Cerebellar nuclear complex (tissue), 1 donor: ENCODE measurements at places on chromosomes 2 and 18.

DNA sequence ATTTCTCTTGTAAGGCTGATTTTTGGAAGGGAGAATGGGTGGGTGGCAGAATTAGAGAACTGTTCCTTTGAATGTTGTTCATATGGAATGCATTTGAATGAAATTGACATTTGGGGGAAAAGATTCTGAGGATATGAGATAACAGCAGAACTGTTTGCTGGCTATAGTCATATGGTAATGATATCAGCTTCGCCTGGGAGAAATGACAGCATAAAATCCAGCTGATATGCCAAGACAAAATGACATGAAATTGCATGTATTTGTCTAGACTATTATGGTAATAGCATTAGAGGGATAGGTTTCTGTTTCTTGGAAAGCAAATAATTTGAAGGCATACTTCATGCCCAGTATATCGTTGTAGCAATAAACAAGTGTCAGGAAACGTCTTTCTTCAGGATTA, 150.8 kb upstream of the SPATS2L start:
- no peak for DNase-seq

DNA sequence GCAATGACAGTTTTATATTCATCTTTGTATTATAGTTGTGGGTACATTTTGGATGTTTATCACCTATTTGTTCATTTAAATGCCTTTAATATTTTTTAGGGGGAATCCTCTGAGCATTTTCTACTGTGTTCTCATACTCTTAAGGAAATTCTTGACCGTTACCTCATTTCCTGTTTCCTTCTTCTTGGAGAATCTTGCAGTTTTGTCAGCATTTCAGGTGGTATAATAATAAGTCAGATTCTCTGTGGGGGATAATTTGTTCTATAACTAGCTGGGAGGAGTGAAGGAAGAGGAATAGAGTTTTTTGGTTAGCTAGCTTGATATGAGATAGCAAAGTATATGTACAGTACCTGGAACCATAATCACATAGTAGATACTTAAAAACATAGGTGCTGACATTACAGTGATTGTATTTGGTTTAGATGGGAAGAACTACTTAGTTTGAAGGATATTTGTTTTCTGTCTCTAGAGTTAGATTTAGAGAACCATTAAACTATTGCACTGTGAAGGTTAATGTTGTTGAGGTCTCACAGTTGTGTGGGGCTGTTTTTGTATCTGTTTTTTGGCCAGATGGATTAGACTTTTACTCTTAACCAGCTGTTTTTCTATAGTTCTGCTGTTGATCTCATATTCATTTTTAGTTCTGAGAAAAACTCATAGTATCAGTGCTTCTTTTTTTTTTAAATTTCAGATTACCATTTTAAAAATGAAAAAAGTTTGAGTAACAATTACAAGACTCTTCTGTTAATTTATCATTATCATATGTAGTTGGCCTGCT, 14.2 kb downstream of the MTX2 start:
- DNase-seq, result no peak

- DNase-seq, result no peak
Observed at GRCh38 chr2:188475945-188476344, 184.3 kb downstream of the GULP1 start.

GRCh38 chr2:150549381-150549780, 61.9 kb upstream of the RND3 start:
- no peak for DNase-seq

- DNase-seq, result no peak
Observed at GRCh38 chr2:206728277-206729199, 10.3 kb upstream of the DYTN start.

- no peak for DNase-seq
Observed at GRCh38 chr2:203574824-203575223, 39.7 kb upstream of the RAPH1 start.

- DNase-seq, result no peak
Observed at GRCh38 chr2:44360749-44361329, 455 bp downstream of the PREPL start.

DNA sequence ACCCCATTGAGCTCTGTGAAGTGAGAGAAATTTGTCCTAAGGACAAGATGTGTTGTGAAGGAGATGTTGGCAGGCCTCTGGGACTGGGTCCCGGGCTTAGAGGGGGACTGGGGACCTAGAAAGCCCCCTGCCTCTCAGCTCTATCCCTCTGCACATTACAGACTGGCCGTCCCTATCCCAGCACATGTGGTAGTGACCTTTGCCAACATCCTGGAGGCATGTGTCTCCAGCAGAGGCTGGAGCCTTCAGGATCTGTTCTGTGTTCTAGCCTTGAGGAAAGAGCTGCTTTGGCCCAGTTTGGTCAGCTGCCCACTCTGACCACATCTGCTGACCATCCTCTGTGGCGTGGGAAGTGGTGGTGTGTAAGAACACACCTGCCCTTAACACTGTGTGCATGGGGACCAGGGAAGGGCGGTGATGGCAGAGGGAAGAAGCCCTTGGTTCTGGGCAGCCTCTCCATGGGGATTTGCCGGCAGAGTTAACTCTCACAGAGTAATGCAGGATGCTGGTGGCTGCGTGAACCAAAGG, 33.4 kb downstream of the NCK2 start:
- no peak for DNase-seq

DNA sequence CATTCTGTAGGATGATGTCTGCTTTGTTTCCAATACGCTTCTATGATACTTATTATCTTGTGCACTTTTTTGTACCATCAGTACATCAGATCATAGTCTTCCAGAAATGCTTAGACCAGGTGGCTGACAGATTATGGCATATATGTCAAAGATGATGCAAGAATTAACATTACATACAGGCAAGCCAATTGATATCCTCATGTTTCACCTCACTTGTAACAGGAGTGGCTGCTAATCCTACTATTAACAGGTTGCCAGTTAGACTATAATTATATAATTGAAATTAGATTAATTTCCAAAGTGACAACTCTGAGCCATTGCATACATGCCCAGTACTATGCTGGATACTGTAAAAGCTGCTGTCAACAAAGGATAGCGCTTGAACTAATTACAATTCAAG, 77.2 kb downstream of the TLK1 start:
- DNase-seq, result no peak

- DNase-seq, result no peak
Observed at GRCh38 chr2:209523867-209524266, 100.0 kb downstream of the MAP2 start.

GRCh38 chr2:9345997-9346396, 77.3 kb downstream of the ITGB1BP1 start:
- DNase-seq, result no peak

DNA sequence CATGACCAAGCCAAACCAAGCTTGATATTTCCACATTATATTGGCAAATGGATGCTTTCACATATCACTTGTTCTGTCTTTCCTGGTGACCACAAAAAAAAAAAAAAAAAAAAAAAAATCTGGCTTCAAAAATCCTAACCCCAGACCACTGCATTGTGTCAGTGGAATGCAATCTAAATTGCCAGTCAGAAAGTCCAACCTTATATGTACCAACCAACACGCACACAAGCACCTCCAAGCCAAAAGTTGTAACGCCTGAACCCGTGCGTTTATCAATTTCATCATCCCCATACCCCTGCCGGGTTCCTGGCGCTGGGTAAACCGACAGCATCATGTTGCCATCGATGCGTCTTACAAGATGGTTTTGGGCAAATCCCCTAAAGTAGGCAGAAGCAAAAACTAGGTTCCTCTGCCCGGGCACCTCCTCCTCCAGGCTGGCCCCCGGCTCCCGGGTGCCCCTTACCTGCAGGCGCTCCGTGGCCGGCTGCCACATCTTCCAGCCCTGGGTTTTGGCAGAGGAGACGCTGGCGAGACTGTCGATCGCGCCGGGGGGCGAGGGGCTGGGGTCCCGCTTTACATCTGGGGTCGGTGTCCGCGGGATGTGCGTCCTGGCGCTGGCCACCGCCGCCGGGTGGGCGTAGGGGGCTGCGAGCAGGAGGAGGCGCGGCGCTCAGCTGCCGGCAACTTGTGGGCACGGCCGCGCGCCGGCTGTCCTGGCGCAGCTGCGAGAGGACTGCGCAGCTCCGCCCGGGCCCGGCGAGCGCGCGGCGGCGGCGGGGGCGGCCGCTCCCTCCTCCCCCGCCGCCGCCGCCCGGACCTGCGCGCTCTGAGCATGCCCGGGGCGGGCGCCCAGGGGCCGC, at the start of gene PID1:
Gene PID1 (minus strand): TSS at position 737 of the 860 bp plus-strand sequence. CDS start 244 bp downstream, at position 493.
- DNase-seq, result no peak

- DNase-seq, result no peak
Observed at GRCh38 chr2:424306-425171, 136.6 kb upstream of the ALKAL2 start.

GRCh38 chr18:49976795-49977560, 163.6 kb upstream of the ACAA2 start:
- peak; percentile 39 for DNase-seq

DNA sequence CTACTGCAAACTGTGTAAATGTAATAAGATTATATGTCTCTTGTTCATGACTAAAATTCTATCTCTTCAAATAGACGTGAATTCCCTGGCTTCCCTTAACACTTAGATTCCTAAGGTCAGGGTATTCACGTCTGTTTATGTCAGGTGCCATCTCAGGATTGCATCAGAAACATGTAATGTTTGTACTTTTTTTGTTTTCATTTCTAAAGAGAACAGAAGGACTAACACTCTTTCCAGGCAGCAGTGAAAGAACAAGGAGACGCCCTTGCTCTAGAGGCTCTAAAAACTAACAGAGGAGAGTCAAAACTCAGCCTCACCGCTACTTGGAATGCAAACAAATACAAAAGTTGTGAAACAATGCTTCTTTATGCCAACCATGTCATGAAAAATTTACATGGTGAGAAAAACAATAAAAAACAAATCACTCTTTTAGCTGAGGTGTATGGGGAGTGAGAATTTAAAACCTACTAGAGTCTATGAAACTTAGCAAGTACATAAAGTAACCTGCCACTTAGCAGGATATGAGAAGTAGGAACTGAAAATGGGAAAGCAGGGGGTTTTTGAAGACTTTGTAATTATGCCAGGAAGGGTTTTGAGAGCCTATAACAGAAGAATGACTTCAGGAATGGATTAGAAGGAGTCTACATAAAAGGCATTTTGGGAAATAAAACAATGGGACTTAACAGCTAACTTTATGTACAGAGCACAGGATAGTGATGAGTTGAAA, 522.7 kb downstream of the THSD7B start:
- DNase-seq, result no peak

- no peak for DNase-seq
Observed at GRCh38 chr2:232653441-232653840, 20.0 kb downstream of the EFHD1 start.

- DNase-seq, result no peak
Observed at GRCh38 chr2:36650031-36650829, 46.3 kb upstream of the VIT start.

DNA sequence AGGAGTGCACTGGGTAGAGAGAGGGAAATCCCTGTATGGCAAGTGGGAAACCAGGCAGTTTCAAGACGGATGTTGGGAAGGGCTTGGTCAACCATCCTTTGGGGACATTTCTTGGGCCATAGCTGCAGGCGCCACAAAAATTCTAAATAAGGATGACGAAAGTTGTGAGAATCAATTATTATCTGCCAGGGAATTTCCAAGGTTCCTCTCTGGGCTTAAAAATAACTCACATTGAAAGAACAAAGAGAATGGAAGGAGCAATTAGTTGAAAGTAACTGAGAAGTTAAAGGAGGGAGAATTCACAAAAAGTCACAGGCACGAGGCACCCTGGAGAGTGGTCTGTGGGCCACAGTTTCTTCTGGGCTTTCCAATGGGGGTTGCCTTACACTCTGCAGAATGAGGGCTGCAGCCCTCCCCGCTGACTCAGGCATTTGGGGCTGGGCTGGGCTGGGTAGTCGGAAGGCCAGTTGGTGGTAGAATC, 195.7 kb downstream of the SMAD7 start:
- no peak for DNase-seq

DNA sequence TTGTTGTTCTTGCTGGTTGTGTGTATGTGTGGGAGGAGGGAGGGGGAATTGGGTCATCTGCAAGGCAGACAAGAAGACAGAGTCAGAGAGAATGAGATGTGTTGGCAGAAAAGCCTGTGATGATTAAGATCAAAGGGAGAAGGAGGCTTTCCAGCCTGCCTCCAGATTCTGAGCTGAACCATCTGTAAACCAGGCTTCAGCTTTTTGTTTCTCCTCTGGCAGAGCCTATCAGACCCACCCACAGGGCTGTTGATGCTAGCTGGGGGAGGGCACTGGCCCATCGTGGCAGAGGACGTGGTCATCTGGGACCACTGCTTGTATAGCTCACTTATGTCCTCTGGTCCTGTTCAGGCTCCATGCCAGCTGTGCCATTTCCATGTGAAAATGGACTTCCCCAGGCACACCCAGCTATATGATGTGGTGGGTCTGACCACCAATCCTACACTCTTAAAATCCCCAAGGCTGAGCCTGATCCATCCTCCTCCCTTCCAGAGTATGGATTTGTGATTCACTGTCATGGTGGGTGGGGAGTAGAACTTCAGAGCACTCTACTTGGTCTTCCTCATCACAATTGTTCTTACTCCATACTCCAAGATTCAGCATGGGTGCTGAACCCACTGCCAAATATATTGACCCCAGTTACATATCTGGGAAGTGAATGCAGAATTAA, 27.8 kb upstream of the COL6A3 start:
- no peak for DNase-seq

- DNase-seq, result no peak
Observed at GRCh38 chr2:121033461-121033996, 251.5 kb downstream of the TFCP2L1 start.

DNA sequence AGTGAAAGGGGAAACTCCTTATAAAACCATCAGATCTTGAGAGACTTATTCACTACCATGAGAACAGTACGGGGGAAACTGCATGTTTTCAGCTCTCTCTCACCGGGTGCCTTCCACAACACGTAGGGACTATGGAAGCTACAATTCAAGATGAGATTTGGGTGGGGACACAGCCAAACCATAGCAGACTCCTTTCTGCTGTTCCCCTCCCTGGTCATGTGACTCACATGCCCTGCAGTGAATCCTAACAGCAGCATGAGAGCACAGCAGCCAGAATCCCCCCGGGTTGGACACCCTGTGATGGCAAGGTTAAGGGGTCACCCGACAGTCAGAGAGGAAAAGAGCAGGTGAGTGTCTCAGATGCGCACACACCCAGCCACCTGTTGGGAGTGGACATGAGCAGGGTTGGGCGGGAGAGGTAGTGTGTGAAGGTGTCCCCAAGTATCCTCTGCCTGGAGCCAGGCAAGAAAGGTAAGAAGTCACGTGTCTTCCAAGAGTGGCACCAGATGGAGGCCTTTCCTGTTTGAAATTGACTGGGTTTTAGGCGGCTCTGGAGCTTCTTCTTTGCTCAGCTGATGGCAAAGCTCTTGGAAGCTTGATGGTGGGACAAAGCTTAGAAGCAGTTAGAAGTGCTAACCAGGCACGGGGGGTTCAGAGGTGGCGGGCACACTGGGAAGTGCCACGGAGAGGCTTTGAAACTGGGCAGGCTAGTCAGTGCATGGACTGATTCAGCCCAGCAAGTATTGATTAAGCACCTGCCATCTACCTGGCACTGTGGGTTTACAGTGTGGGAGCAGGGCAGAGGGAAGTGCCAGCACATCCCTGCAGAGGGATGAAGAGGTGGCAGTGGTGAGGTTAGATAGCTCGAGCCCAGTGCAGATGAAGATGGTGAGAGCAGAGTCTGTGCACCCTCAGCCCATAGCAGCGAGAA, 68.7 kb downstream of the RHOB start:
- no peak for DNase-seq
